MV-4-11 (cell line): ENCODE measurements at places on chromosomes 4 and X.

DNA sequence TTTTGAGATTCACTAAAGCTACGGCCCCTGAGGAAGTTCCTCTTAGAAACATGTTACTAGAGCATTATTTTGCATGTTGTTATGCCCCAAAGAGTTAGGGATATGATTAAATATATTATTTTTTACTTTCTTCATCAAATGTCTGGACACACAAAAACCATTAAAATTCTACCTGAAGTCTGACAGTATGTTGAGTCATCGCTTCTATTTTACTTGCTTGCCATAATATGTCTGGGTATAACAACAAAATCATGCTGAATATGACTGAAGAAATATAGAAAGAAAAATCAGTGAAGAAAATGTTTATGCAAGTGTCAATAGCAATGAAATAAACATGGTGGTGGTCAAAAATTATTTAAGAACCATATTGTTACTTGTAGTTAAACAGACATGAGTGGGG lies 1818.5 kb upstream of the ADGRL3 start:
- no peak for DNase-seq

GRCh38 chr4:67886281-67886680 lies 2.5 kb upstream of the TMPRSS11D start:
- peak; percentile 37 for DNase-seq

DNA sequence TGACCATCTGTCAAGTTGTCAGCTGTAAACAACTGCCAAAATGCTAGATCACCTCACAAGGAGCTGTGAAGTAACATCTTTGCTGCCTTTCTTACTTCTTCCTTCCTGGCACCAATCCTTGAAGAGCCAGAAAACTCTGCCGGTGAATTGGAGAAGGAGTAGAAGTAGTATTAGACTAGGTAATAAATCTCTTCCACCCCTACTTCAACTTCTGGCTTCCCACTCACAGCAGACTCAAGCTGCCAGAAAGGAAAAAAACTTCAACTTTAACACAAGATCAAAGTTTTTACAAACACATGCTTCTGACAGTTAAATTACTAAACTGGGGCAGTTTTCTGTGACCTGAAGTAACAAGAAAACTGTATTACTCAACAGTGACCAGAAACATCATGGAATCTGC lies 164.7 kb upstream of the SLC7A11 start:
- peak; percentile 76 for DNase-seq

- DNase-seq, result no peak
These were observed 260.1 kb upstream of the ETNPPL start for GRCh38 chr4:109022961-109023360.

DNA sequence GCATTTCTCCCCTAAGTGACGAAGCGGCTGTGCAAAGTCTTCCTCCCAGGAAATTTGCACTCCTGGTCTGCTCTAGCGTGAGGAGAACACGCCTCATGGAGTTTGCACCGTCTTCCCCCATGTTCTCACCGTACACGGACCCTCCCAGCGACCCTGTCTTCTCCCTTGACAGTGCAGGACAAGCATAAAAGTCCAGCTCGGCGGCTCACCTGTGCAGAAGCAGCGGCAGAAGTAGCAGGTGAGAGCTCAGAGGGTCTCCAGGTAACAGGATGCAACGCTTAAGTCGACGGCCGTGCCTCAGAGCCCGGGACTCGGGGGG lies 314 bp downstream of the P2RY8 start:
- DNase-seq, result no peak
